ENCODE measurements at places on chromosomes 5 and 9. TPM values are rescaled to one million over a fixed set of nuclear protein-coding genes. Genes with fewer than 3 reads are reported as not detected.

The LRRC19 gene
- total RNA-seq, result not detected

The CTXN3 gene
- not detected for total RNA-seq

The GPR151 gene
- total RNA-seq, result not detected

The SLC36A3 gene
- not detected for total RNA-seq

The GLE1 gene
- 34.2 TPM for total RNA-seq

The NUP188 gene
- 45.6 TPM for total RNA-seq

The FUBP3 gene
- total RNA-seq, result 27.4 TPM

The IFNA2 gene
- not detected for total RNA-seq

The CSF2 gene
- 0.34 TPM for total RNA-seq

The STKLD1 gene
- total RNA-seq, result 1.2 TPM

The PCDHB12 gene
- 0.68 TPM for total RNA-seq

The EGR1 gene
- total RNA-seq, result 4.8 TPM

The CD180 gene
- total RNA-seq, result 0.09 TPM

The SPINK6 gene
- total RNA-seq, result not detected

The KLF4 gene
- total RNA-seq, result 4.6 TPM

The LCNL1 gene
- total RNA-seq, result not detected

The CCDC192 gene
- not detected for total RNA-seq

The PLGRKT gene
- 6.3 TPM for total RNA-seq

The DELE1 gene
- 81.7 TPM for total RNA-seq

The INSL6 gene
- total RNA-seq, result not detected

The RANBP3L gene
- not detected for total RNA-seq

The CDX1 gene
- not detected for total RNA-seq

The TAF11L10 gene
- not detected for total RNA-seq

The OCLN gene
- total RNA-seq, result 4.4 TPM

The JAKMIP2 gene
- total RNA-seq, result not detected

The PCDHAC2 gene
- total RNA-seq, result 0.34 TPM

The THG1L gene
- total RNA-seq, result 7.1 TPM

All from dermis blood vessel endothelial cell (primary cell).